SK-N-DZ (cell line): ENCODE measurements at places on chromosomes 7 and 10.

GRCh38 chr7:134640842-134641715, 5.6 kb upstream of the BPGM start:
- DNase-seq, result no peak

DNA sequence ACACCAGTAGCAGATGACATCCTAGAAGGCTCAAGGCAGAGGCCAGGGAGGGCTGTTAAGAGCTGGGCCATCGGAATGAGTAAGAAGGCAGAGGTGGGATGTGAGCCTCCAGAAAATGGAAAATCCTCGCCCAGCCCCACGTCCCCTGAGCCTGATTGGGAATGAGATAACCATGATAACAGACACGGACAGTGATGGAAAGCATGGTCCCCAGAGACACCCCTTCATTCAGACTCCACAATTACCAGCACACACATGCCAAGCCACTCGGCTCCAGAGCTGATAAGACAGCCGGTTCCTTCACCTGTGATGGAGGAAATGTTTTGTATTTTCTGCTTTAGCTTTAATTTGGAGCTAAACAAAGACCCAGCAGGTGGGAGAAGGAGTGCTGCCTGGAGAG, 106.0 kb downstream of the GRID1 start:
- DNase-seq, result peak; percentile 91

GRCh38 chr7:117800406-117800805, 72.8 kb downstream of the CTTNBP2 start:
- no peak for DNase-seq

DNA sequence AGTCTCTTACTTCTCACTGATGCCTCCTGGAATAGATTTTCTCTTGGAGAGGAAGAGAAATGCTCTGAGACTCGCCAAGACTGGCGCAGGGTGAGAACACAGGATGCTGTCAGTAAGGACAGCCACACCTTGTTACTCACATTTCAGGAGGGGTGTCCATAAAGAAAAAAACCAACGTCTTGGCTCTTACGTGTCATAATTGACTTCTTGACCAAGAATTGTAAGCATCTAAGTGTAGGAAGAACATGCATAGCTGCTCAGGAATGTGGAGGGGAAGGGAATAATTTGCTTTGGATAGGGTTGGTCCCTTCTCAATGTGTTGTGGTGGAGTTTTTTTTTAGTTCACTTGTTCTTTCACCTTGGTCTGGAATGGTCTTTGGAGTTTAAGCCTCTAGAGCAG, 43.8 kb upstream of the ZNF438 start:
- no peak for DNase-seq
